Globus pallidus (tissue), 1 donor: ENCODE measurements at places on chromosomes 3 and 15.

- no peak for DNase-seq
Observed at GRCh38 chr3:107734317-107734716, 211.6 kb downstream of the BBX start.

GRCh38 chr3:36540888-36541518 is 160.7 kb downstream of the STAC start:
- no peak for DNase-seq

DNA sequence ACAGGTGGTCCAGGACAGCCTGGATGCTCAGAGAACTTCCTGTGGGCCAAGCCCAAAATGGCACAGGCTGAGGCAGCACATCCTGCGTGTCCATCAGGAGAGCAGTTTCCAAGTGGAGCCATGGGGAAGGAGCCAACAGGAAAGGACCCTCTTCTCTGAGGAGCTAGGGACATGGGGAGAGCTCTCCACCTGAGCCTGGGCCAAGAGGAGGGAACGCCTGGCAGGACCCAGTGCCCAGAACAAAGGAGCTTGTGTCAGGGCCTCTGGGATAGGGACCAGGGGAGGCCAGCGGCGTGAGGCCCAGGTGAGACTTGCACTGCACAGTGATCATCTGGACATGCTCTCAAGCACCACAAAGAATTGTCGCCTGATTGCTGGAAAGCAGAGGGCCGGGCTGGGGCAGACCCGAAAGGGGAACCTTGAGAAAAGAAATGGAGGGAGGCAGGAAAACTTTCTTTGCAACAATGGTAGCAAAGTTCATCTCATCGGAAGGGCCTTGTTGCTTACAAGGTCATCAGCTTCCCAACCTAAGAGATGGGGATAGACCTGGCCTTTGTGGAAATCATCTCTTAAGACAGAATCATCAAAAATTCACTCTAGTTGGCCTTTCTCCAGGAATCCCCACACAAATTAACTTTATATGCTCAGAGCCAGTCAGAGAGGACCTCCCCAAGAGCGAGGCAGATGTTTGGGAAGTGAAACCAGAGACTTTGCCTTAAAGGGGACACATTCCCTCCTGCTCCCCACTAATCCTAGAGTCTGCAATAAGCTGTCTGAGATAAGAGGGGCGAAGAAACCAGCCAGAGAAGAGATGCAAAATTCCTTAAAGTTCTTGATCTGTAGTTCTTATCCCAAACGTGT is 47.7 kb upstream of the HES1 start:
- no peak for DNase-seq

DNA sequence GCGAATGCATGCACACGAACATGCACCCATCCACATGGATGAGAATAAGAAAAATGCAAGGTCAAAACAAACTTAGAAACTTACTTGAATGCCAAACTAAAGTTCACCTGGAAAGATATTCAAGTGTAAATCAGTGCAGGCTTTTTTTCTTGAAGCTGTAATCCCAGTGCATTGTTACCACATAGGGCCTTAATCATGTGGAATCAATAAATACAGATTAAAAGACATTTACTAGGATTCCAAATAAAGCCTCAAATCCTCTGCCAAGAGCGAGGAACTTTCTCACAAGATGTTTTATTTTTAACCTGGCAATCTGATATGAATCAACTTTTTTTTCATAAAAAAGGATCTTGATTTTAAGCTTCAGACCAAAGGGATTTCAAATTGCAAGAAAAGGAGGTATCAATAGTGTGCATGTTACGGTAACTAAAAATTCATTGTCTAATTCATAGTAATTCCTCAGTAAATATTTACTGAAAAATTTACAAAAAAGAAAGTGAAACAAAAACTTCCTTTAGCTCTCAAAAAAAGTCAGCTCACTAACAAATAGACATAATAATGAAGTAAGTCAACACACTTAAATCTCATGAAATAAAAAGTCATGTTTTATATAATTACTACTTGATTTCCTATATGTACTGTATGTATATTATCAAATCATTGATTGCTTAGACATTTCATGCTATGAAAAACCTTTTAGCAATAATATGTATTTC is 978.6 kb downstream of the PLOD2 start:
- DNase-seq, result no peak
